ENCODE measurements at places on chromosomes 7 and 10.

- DNase-seq = no peak
Measured at GRCh38 chr7:51324206-51324898, 7.7 kb upstream of the COBL start.

DNA sequence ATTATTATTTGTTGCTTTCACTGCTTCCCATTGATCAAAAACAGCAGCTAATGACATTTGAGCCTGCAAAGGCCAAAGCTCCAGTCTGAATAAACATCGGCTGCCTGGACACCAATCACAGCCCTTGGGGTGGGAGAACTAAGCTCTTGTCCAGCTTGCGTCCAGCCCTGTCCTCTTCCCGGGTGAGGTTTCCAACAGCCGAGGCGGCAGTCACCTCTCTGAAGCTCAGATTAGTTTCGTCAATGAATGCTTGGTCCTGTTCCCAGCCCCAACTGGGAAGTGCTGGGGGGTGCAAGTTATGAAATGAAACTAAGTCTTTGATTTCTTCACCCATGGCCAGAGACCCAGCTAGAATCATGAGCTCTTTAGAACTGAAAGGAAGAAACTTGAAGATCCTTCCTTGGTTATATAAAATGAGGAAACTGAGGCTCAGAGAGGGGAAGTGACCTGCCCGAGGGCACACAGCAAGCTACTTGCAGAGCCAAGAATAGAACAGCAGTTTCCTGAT, 114.0 kb upstream of the TCF7L2 start:
- no peak for DNase-seq

GRCh38 chr10:110508806-110509544, 11.3 kb downstream of the DUSP5 start:
- DNase-seq = no peak

GRCh38 chr10:114389426-114389825, 14.9 kb downstream of the AFAP1L2 start:
- no peak for DNase-seq

DNA sequence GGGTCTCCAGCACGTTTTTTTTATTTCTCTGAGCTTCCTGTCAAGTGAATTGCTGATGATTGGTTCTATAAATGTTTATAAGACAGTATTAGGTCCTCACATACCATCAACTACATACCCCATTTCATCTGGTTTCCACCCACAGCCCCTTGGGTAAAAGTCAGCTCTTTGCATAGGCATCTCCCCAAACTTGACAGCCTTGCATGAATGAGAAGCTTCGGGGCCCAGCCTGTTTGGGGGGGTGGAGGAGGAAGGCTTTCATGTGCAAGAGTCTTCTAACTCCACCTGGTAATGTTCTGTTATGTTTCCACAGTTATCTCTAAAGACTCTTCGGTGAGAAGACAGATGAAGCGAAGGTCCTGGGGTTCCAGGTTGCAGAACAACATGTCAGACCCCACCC, 75.4 kb downstream of the SCRN1 start:
- no peak for DNase-seq

DNA sequence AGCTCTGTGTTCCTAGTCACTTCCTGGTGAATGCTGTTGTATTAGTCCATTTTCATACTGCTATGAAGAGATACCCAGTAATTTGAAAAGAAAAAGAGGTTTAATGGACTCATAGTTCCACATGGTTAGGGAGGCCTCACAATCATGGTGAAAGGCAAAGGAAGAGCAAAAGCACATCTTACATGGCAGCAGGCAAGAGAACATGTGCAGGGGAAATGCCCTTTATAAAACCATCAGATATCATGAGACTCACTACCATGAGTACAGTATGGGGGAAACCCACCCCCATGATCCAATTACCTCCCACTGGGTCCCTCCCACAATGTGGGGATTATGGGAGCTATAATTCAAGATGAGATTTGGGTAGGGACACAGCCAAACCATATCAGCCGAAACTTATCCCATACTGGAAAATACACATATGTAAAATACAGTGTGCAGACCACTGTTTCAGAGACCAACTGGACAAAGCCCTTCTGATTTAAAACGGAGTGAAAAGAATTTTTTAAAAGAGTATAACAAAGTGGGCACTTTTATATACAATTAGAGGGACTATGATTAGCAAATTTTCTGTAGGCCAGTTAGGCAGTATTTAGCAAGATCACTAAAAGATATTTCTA, 8.0 kb downstream of the CYREN start:
- no peak for DNase-seq

DNA sequence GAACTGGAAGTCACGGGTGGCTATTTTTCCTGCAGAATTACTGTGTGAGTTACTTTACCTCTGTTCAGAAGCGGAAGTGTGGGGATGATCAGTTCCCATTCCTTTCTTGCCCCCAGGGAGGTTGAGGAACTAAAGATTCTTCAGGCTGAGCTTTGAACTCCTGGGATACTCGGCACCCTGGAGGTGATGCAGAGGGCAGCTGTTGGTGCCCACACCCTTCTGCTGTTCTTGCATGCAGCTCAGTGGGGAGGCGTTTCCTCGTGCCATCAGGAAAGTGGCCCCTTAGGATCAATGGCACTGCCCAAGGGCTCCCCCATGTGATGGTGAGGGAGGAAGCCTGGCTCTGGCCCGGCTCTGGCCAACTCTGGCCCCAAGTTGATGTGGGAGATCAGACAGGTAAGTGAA, 44.7 kb upstream of the MXI1 start:
- no peak for DNase-seq
